Frontal cortex (tissue), 4 donors: ENCODE measurements at places on chromosomes 13 and 19. TPM values are rescaled to one million over a fixed set of nuclear protein-coding genes. Genes with fewer than 3 reads are reported as not detected.

MCF2L gene
- 137 TPM for total RNA-seq

PCDH8 gene
- total RNA-seq: 72.2 TPM

ZNF441 gene
- total RNA-seq: 38.3 TPM

RGL3 gene
- 0.41 TPM for total RNA-seq

CAPN12 gene
- under 0.01 TPM for total RNA-seq

NUMBL gene
- 16.7 TPM for total RNA-seq

CEACAM7 gene
- not detected for total RNA-seq

CEACAM1 gene
- total RNA-seq: not detected

FXYD3 gene
- not detected for total RNA-seq

ESD gene
- 124 TPM for total RNA-seq

NPHS1 gene
- 1.2 TPM for total RNA-seq

APOE gene
- 77.0 TPM for total RNA-seq

PALM gene
- total RNA-seq: 87.2 TPM

CEACAM21 gene
- 1.2 TPM for total RNA-seq

ZNF575 gene
- total RNA-seq: 0.82 TPM

CYP2A7 gene
- total RNA-seq: not detected

FGF22 gene
- total RNA-seq: under 0.01 TPM

RANBP3 gene
- total RNA-seq: 41.6 TPM

ZNF628 gene
- total RNA-seq: 0.41 TPM

DPRX gene
- not detected for total RNA-seq

PDX1 gene
- not detected for total RNA-seq

SETDB2 gene
- 16.7 TPM for total RNA-seq

PCSK4 gene
- 3.7 TPM for total RNA-seq
